ENCODE measurements at places on chromosomes 2 and 18.

- no peak for DNase-seq
Observed at GRCh38 chr2:10581990-10582389, 107.8 kb downstream of the NOL10 start.

DNA sequence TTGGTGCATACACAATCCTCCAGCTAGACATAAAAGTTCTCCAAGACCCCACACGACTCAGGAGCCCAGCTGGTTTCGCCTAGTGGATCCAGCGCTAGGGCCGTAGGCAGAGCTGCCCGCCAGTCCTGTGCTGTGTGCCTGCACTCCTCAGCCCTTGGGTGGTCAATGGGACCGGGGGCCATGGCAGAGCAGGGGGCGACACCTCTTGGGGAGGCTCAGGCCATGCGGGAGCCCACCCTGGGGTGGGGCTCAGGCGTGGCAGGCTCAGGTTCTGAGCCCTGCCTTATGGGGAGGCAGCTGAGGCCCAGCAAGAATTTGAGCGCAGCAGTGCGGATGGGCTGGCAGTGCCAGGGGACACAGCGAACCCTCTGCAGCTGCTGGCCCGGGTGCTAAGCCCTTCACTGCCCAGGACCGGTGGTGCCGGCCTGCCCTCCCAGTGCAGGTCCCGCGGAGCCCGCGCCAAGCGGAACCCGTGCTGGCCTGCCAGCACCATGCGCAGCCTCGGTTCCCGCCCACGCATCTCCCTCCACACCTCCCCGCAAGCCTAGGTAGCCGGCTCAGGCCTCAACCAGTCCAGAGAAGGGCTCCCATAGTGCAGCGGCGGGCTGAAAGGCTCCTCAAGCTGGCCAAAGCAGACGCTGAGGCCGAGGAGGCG lies 1566.6 kb upstream of the SLC39A10 start:
- no peak for DNase-seq

DNA sequence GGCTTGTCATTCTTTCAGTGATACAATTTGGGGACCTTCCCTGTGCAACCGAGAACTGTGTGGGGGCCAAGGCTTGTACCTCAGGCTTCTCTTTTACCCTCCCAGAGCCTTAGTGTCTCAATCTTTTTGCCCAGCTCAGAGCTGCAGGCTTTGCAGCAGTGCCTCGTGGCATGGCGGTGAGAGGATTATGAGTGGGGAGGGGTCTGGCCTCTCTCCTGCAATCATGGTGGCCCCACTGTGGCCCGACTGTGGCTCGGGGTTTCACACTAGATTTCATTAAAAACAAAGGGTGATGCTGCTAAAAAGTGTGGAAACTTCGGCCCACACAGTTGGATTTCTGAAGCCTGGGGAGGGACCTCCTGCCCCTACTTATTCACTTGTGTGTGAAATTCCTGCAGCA lies 75.5 kb downstream of the CAPN13 start:
- DNase-seq: no peak

GRCh38 chr18:62324917-62325805 lies at the start of gene TNFRSF11A:
TSS of gene TNFRSF11A (plus strand) at chr18:62325310. CDS start at chr18:62325353, 43 bp downstream.
- peak; percentile 47 for DNase-seq

- DNase-seq: no peak
Observed at GRCh38 chr18:32509111-32509510, 38.4 kb upstream of the GAREM1 start.

GRCh38 chr2:125652280-125652679 lies 1003.7 kb upstream of the GYPC start:
- DNase-seq: no peak

DNA sequence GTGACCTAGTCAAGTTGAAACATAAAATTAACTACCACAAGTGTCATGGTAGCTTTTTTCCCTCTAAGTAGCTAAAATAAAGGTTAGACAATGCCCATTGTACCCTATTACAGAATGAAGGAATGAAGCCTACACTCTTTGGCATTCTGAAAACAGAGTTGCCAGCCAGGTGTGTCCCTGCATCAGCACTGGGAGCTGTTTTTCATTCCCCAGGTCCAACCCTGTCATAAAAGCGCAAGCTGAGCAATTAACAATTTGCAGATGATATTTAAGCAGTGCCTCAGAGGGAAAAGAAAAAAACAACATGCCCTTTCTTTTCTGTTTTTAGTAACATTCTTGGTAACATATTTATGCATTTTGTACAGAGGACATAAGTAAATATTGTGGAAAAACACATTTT lies 46.8 kb upstream of the MGAT4A start:
- no peak for DNase-seq

- no peak for DNase-seq
Observed at GRCh38 chr2:37090019-37090477, 5.7 kb downstream of the GPATCH11 start.

DNA sequence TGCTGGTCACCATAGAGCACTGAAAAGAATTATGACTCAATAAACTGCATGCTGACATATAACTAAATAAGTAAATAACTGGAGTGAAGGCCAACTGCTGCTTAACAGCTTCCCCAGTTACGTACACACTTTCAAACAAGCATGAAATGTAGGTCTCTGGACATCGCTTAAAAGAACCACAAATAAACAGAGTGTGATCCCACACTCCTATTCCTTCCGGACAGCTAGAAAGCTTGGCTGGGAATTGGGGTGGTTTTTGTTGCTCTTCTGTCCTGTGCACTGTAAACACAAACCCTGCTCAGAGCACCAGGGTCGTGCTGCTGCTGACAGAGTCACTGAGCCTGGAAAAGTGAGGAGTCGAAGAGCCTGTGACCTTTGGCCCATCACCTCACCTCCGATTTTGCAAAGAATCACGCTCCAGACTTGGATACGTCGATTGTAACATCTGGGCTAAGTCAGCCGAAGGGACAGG lies 162.7 kb upstream of the NT5C1B start:
- DNase-seq: no peak

DNA sequence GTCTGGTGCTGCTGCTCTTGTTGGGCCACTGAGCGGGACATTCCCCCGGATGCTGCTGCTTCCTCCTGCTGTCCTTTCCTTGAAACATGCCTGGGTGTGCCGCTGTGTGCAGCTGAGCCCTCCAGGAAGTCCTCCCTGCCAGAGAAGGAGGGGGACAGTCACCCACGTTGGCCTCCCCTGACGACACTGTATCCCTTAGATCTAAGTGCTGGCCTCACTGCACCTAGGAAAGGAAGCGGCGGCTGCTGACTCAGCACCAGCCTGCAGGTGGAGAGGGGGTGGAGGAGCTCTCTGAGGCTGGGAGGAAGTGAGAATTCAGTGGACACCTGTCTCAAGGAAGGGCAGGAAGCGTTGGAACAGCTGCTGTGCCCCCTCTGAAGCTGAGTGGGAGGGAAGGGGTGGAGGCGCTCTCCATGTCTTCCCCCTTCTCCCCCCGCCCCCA lies 239.8 kb downstream of the HAUS1 start:
- DNase-seq: no peak

- peak; percentile 26 for DNase-seq
Observed at GRCh38 chr2:237283131-237283928, 130.6 kb downstream of the COL6A3 start.

DNA sequence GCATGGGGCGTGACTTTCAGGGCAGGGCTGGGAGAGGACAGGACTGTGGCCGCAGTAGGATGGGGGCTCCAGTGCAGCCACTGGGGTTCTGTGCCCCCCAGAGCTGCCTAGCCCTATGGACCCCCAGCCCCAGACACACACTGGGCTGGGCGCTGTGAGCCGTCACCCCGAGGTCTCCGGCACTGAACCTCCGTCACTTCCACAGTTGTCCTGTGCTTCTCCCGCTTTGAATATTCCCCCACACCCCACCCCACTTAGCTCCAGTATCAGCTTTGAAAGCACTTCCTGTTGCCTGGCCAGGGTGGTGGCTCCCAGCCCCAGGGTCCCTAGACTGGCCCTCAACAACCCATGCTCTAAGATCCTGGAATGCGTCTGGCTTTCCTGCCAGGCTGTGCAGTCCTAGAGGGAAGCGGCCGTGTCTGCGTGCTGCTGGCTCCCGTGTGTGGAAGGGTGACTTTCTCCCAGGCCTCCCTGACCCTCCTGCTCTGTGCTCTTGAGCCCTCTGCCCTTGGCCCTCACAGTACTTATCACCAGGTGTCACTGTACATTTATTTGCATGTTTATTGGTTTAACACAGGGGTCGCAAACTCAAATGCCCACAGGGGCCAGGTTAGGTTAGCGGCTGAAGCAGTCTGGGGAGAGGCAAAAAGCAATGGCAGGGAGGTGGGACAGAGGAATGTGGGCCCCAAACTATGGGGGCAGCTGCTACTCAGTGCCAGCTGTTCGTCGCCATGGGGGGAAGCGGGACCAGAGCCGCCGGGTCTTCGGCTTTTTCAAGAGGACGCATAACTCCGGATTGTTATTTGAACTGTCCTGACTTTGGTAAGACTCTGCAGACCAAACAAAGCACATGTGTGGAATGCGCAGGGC lies 9.9 kb downstream of the OBSL1 start:
- no peak for DNase-seq

- DNase-seq: no peak
Observed at GRCh38 chr2:1686784-1687105, 57.6 kb downstream of the PXDN start.
